Stimulated activated CD4-positive, alpha-beta T cell treated with anti-CD3 and anti-CD28 coated beads, Interleukin-2, amount 100 ng/mL, for 48 hours (primary cell): ENCODE measurements at places on chromosomes 5 and 9.

- DNase-seq: no peak
Measured at GRCh38 chr9:71514344-71514975, 253.9 kb downstream of the CEMIP2 start.

GRCh38 chr9:129401623-129402370, 219.1 kb downstream of the C9orf50 start:
- DNase-seq: no peak

GRCh38 chr5:106363578-106363977, 1307.2 kb downstream of the EFNA5 start:
- no peak for DNase-seq

DNA sequence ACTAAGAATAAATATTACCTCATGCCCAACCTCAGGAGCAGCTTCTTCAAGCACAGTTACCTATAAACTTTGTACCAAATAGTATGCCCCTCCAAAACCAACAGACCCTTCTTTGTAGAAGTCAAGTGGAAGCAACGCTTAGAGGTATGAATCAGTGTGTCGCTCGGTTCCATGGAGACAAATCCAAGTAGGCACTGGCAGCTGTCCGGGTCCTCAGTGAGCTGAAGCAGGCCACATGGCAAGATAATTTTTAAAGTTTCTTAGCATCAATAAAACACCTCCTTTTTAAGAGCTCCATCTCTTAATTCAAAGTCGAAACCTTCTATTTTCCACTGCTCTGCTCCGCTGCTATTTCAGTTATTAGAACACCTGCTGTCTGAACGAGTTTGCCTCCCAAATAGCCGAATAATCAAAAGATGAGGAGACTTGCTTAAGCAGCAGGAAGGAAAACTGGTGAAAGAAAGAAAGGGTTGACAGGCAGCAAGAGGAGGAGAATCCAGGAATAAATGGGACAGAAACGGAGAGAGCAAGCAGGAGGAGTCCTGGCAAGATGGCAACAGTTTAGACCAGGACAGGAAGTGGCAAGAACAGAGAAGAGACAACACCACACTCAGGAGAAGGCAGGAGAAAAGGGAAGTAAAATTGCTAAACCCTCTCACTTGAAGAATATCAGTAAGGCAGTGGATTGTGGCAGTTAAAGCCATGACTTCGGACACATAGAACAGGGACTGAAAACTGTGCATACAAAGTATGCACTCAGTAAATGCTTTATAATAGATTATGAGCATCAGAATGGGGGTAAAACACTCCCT, 65.0 kb downstream of the PPP2R2B start:
- no peak for DNase-seq

- DNase-seq: no peak
Measured at GRCh38 chr9:124330011-124330697, 72.4 kb downstream of the NEK6 start.

DNA sequence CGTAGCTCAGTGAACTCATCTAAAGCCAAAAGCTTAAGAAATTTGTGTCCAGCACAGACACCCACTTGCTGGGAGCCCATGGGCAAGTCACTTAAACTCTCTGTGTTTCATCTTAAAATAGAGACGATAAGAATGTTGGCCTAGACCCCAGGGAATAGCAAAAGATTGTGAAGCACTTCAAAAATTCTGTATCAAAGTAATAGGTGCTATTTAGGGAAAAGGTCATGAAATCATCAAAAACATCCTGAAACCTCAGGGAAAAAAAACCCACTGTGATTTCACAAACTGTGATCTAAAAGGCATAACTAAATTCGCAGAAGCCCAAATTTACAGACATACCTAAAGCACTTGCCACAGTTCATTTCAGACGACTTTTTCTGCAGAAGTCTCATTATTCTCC, 278.3 kb downstream of the NR2F1-AS1 start:
- no peak for DNase-seq

DNA sequence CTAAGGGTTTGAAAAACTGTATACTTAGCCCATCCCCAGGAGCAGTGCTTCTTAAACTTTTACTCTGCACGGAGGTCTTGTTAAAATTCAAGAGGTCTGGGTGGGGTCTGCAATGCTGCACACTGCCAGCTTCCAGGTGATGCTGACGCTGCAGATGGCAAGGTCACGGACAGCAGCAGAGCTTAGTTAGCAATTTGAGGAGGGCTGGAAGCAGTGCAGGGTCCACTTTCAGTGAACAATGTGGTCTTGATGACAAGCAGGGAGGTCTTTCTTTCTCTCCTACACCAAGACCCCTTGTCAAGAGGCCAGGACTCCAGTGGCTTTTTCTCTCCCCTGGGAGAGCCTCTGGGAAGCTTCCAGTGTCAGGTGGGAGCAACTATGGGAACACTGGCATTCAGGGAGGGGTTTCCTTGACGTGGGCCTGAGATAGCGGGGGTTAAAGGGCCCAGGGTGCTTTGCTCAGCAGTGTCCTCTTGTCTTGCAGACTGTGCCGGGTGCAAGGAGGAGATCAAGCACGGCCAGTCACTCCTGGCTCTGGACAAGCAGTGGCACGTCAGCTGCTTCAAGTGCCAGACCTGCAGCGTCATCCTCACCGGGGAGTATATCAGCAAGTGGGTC, 65.0 kb upstream of the AFAP1L1 start:
- no peak for DNase-seq

- peak; percentile 53 for DNase-seq
Measured at GRCh38 chr9:130997925-130998596, 10.9 kb upstream of the LAMC3 start.

DNA sequence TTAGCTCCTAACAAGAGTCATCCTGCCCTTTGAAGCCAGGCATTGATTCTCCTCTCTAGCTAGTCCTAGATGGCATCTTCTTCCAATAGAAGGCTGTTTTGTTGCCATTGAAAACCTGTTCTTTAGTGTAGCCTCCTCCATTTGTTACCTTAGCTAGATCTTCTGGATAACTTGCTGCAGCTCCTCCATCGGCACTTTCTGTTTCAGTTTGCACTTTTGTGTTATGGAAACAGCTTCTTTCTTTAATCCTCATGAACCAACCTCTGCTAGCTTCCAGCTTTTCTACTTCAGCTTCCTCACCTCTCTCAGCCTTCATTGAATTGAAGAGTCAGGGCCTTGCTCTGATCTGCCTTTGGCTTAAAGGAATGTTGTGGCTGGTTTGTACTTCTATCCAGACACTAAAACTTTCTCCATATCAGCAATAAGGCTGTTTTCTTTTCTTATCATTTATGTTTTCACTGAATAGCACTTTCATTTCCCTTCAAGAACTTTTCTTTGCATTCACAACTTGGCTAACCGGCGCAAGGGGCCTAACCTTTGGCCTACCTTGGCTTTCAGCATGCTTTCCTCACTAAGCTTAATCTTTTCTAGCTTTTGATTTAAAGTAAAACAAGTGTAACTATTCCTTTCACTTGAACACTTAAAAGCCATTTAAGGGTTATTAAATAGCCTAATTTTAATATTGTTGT, 166.5 kb upstream of the SLC12A2 start:
- DNase-seq: no peak

DNA sequence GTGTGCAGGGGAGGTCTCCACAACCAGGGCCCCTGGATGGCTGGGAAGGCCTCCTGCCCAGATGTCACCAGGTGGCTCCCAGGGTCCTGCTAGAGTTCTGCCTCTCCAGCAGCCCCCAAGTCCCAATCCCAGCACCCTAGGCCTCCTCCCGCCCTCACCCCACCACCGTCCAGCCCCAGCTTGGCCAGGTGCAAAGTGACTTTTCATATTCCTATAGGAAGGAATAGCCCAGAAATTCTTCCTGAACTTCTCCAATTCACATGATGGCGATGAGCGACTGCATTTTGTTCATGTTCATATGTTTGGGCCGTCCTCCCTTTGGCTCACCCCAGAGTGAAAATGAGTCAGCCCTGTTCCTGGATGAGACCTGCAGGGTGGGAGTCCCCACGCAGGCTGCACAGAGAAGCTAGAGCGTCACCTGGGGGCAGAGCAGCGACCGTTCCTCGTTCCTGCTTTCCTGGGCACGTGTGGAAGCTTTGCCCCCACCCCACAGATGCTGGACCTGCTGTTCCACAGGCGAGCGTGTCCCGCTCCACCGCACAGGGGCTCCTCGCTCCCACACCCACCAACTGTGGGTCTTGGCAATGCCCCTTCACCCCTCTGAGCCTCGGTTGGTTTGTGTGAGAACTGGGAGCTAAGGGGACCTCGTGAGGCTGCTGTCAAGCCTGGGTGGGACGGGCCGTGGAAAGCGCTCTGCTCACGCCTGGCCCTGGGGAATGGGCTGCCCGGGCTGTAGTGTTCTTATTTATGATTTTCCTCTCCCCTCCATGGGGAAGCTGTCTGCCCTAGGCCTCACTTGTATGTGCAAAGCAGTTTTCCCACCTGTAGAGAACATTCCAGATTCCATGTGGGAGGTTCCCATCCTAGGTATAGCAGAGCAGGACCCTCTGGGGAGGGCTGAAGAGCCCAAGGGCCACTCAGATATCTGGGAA, 6.9 kb downstream of the MRPS2 start:
- no peak for DNase-seq

GRCh38 chr9:92807757-92808725, 43.4 kb upstream of the BICD2 start:
- no peak for DNase-seq

DNA sequence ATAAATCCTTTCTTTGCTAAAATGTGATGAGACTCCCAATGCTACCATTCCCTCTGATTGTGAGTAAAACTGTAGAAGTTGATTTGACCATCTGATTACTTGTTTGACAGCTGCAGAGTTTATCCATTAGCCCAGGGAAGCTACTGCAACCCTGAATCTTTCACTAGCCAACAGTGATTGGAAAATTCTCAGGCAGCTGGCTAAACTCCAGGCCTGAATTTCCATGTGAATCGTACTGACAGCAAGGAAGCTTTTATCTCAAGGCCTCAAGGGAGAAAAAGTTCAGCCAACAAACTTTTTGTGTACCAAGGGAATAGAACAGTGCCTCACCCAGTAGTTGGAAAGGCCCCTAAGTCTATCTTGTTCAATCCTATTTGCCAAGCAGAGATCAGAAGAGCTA, 246.7 kb upstream of the TRPM3 start:
- DNase-seq: no peak

DNA sequence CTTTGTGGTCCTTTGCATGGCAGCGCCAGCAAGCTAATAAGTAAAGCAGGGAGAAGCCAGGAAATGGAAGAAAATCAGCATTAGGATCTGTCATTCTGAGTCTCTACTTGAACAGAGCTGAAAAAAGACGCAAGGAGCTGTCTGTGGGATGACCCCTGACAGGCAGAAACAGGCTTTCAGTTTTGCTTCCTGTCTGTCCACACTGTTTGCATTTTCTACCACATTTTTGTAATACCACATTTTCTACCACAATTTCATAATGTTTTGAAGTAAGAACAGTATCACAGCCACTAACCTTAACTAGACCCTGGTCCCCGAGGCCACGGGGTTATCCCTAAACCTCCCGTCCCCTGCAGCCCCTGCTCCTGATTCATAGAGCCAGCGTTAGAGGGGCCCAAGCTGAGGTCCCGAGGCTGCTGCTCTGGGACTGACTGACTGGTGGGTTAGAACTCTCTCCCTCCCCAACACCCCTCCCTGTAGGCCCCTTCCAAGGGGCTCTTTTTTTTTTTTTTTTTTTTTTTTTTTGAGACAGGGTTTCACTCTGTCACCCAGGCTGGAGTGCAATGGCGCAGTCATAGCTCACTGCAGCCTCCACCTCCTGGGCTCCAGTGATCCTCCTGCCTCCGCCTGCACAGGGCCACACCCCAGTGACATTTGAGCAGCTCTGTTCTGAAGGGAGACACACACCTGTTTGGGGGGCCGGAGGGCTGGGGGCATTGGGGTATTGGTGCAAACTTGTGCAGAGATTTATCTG, 4.0 kb upstream of the CLIC3 start:
- no peak for DNase-seq

- DNase-seq: no peak
Measured at GRCh38 chr5:120449501-120449900, 14.6 kb upstream of the PRR16 start.

GRCh38 chr5:123209502-123210027, 120.5 kb downstream of the PRDM6 start:
- no peak for DNase-seq

GRCh38 chr9:95626885-95627558, 110.3 kb upstream of the PTCH1 start:
- peak; percentile 37 for DNase-seq

DNA sequence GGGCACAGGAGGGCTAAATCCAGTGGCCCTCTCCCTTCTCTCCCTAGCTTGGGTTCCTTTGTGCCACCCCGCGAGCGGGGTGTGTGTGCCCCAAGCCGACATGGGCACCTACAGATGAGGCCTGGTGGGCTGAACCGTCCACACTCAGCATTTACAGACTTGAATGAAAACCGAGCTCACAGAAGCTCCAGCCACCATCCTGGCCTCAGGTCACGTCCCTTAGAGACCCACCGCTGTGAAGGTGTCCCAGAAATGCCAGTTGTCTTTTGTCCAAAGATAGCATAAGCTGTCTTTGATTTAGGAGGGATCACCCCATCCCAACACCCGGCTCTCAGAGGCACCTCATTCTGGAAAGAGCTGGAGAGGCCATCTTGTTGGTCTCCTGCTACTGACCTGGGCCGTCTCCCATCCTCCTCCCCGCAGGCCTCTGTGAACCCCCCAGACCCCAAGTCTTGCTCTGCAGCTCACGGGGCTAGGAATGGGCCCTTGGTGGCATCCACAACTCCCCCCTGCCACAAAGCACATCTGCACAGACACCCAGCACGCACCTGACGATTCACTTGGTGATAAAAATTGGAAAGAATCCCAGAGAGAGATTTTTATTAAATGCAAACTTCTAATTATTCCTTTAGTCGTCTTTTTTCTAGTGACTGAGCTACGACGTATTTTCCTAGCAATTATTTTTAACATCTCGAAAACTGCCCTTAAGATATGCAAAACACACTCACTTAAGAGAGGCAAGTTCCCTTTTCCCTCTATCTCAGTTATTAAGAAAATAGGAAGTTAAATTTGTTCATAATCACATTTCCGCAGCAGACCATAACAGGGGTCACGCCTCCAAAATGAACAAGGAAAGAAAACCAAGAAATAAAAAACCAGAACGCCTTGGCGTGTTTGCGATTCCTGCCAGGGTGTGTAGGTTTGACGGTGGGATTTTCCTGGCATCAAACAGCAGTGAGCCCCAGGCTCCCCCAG, 80.5 kb upstream of the LMX1B start:
- DNase-seq: no peak

DNA sequence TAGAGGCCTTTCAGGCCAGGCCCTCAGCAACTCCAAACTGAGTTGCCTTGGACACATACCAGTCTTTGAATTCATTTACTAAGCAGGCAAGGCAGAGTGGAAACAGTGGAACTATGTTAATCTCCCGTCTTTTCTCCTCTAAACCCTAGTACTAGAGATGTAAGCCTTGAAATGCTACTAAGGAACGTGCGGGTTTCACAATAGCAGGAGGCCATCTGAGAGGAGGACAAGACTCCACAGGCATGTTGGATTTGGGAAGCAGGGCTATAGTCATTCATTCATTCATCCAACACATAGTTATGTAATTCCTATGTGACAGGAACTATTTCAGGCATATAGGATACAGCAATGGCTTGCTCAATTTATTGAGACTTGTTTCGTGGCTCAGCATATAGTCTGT, 3.3 kb upstream of the OCLN start:
- DNase-seq: no peak

DNA sequence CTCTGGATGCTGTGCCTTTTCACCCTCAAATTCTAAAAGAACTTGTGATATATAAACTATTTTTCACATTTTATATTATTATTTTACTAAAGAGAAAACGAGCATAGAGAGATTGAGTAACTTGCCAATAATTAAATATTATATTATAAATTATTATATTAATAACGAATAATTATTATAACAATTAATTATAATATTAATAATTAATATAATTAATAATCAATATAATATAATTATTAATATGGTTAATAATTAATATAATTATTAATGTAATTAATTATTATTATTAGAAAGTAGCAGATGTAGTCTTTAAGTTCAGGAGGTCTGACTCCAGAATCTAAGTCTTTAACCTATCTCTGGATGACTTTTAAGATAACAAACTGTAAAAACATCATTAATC, 20.1 kb downstream of the OR2Y1 start:
- no peak for DNase-seq
